ENCODE measurements at places on chromosomes 2 and 18.
A peak's percentile ranks its signal among the peaks of the same experiment; 100 is the strongest.

DNA sequence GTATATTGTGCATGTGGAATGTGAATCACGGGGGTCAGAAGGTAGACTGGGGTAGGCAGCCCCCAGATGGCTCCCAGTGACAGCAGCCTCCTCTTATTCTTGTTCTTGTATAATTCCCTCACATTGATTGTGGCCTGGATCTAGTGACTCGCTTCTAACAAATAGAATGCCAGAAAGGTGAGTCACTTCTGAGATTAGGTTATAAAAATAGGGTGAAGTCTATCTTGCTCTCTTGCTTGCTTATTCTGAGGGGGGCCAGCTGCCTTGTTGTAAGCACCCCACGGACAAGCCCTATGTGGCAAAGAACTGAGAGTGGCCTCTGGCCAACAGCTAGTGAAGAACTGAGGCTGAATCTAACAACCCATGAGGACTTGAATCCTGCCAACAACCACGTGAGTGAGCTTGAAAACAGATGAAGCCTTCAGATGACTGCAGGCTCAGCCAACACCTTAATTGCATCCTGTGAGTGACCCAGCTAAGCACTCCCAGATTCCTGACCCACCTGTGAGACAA is 15.6 kb upstream of the RMND5A start:
- no peak for DNase-seq

DNA sequence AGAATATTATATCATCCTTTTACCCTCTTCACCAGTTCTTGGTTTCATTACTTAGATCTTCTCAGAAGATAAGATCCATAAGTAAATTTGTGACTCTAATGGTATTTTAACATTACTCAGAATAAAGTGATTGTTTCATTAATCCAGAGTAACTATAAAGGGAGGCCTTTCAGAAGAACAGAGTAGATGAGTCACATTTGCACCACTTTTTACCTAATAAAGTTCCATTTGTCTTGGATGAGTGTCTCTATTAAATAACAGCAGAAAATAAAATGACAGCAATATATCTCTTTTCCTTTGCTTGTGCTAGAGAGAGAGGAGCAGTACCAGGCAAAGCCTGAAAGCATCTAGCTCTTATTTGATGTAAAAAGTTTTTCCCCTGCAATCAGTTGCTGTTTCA is 926.5 kb upstream of the CNTNAP5 start:
- no peak for DNase-seq

GRCh38 chr2:215207041-215207440 is 68.6 kb upstream of the ABCA12 start:
- no peak for DNase-seq

- no peak for DNase-seq
Measured at GRCh38 chr2:30448308-30448707, 1.3 kb downstream of the LCLAT1 start.

- DNase-seq, result peak; percentile 75
Measured at GRCh38 chr2:20135631-20136050, 84.2 kb upstream of the LAPTM4A start.

GRCh38 chr2:217918308-217919024 is 84.3 kb downstream of the TNS1 start:
- DNase-seq, result peak; percentile 60

GRCh38 chr2:27804146-27804545 is 32.6 kb downstream of the MRPL33 start:
- no peak for DNase-seq

- DNase-seq, result no peak
Measured at GRCh38 chr2:177806025-177806424, 266.6 kb downstream of the PDE11A start.

DNA sequence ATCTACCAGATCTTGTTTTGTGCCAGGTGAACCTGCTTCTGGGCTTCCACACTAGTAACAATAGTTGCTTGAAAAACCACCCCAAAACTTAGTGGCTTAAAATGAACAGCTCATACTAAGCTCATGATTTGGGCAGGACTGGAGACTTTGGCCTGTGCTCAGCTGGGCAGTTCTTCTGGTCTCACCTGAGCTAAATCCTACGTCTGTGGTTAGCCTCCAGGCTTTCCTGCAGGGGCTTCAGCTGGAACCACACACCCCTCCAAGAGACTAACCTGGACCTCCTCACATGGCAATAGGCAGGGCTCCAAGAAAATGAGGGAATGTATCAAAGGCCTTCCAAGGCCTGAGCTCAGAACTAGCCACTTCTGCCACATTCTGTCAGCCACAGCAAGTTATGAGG is 144.1 kb downstream of the CD8B2 start:
- DNase-seq, result no peak

DNA sequence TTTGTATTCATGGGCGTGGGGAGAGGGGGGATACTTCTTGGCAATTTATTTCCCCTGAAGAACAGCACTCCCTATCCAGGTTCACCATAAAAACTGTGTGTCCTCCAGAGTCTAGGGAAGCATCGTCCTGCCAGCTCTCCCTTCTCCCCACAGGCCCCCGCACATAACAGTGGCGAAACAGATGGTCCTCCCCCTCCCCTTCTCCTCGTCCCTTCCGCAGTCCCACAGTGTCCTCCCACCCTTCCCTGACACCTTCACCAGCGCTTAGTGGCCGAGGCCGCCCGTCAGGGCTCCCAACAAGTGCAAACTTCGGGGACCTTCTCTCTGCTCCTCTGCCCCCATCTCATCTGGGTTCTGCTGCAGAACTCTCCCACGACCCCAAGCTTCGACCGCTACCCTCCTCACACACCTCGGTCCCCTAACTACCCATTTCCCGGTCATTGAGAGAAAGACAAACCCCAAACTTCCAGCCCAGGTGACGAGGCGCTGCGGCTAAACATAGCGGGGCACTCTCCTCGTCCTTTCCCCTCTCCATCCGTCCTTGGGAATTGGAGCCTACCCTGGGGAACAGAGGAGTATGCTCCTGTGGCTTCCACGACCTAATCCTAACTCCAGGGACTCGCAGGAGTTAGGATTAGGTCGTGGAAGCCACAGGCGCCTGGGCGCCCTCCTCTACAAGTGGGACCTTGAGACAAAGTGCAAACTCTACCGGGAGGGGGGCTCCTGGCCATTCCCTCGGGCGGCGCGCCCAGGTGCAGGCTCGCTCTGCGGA is 971 bp downstream of the ZNF385B start:
- peak; percentile 63 for DNase-seq

Data from retina (tissue), 1 donor.